Caudate nucleus (tissue), 63 donors: ENCODE measurements at places on chromosomes 4 and X.
A peak's percentile ranks its signal among the peaks of the same experiment; 100 is the strongest.

- no peak for DNase-seq
These were observed 11.4 kb downstream of the FRAS1 start for GRCh38 chr4:78068481-78068880.

DNA sequence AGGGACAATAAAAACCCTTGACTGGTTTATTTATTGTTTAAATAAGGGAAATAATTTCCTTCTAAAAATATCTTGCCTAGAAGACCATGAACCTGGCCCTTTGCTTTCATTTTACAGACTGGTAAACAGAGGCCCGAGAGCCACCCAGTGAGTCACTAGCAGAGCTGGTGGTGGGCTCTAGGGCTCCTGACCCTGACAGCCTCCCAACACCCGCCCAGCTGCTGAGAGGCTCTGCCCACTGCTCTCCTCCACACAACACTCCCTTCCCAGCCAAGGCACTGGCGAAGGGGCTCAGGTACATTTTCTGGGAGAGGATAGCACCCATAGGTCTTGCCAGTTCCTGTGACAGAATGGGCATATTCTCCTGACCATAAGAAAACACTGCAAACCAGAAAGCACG is 18.1 kb upstream of the PPEF2 start:
- DNase-seq: no peak

- DNase-seq: no peak
These were observed 18.6 kb upstream of the CLNK start for GRCh38 chr4:10703156-10703555.

- DNase-seq: no peak
These were observed 221.2 kb downstream of the LDB2 start for GRCh38 chr4:16677001-16677944.

- DNase-seq: no peak
These were observed 8.3 kb upstream of the SPP1 start for GRCh38 chr4:87967193-87967592.

DNA sequence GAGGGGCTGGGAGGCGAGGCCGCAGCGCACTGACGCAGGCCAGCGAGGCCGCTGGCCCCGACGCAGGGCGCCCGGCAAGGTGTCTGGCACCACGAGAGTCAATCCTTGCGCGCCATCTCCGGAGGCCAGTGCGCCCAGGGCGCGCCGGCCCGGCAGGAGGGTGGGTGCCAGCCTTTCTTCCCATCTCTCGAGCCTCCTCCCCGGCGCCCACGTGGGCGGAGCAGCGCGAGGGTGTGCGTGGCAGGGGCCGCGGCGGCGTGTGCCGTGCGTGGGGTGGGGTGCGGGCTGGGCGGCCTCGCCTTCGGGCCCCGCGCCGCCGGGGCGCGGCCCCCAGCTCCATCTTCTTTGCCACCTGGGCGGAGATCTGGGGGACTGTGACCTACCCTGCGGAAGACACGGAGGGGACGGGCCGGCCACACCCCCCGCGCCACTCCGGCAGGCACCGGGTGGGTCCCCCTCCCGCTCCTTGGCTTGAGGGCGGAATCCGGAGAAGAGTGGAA is 877 bp downstream of the JAKMIP1 start:
- no peak for DNase-seq

DNA sequence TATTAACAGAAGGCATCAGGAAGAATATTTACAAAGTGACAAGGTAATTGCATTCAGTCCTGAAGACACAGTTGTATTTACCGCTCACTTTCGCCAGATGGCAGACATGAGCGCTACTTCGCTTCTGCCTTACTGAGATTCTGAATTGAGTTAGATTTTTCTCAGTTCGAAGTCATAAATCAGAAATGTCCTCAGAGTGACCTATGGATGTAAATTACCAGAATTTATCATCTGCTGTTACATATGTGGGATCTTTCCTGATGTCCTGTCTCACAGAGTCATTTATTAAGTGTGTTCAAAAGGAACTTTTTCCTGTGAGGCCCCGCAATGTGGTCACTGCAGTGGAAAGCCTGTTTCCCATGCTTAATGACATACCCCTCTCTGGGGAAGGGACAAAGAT is 97.3 kb upstream of the DCLK2 start:
- peak; percentile 5 for DNase-seq

DNA sequence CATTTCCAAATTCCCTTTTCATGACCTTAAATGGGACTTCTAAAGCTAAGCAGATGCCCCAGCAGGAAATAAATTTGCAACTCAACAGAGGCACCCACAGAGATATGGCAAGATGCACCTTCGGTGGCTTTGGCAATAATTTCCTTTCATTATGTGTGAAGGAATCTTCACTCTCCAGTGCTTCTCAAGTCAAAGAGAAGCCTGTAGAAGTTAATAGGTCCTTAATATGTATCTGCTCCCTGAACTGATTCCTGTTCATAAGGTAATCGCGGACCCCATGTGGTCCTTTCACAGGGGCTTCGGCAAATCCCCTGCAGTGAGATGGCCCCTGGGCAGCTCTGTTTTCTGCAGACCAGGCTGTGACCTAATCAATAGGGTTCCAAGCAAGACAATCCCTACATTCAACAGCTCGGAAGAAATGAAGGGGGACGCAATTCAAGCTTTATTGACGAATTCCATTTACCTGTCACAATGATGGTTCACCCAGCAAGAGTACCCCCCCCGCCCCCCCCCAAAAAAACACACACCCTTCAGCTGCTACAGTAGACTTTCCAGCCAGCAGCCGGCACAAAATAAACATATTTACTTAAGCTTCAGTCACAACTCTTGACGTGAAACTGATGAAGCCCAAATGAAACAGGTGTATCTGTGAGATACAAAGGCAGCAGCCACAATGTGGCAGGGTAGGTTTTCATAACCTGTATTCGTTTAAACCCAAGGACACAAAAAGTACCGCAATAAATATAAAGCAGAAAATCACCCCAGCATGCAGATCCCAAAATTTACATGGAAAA is 35.3 kb downstream of the FAT1 start:
- DNase-seq: no peak

GRCh38 chrX:154043003-154043763 is 23.5 kb upstream of the IRAK1 start:
- no peak for DNase-seq

- no peak for DNase-seq
These were observed 55.9 kb downstream of the NPNT start for GRCh38 chr4:105951198-105951597.

DNA sequence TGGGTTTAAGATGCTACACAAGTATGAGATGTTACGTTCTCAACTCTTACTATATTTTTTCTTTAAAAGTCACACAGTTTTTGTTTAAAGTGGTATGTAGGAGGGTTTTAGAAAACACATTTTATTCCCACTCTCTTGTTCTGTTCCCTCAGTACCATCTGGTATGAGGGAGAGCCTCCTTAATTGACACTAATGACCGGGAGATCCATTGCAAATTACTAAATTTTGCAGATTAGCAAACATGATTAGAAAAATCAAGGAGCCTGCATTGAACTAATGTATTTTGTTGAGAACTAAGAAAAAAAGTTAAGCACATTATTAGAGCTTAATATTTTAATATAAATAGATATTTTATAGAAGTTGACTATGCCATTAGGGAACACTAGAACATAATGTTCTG is 87.3 kb upstream of the UNC5C start:
- no peak for DNase-seq

DNA sequence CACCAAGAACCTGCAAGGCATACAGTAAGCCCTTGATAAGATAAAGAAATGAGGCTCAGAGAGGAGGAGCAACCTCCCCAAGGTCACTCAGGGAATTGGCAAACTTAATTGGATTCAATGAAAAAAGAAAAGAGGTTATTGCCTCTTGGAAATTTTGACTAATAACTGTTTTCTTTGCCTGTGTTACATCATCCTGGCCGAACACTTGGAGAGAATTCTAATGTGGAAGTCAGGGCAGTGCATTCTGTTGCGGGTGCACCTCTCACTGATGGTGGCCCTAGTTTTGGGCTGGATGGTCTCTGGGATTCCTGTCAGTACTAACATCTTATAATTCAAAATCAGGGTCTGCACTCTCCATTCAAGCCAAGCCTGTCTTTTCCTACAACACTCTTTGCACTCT is 186.2 kb upstream of the BCOR start:
- no peak for DNase-seq

DNA sequence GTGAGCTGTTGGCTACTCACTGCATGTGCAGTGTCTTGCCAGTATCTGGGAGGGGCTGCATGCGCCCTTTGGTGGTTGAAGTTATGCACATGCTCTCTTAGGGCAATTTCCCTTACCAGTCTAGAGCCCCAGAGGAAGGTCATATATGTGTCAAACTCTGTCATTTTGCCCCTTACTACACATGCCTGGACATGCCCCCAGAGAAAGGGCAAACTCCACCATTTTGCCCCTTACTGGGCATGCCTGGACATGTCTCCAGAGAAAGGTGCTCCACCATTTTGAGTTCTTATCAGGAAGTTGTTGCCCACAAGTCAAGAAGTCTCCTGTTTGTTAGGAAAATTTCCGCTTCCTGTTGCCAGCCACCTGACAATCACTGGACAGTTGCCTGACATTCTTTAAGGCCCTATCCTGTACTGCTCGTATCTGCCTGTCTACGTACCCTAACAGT is 56.4 kb upstream of the PLAC8 start:
- no peak for DNase-seq

DNA sequence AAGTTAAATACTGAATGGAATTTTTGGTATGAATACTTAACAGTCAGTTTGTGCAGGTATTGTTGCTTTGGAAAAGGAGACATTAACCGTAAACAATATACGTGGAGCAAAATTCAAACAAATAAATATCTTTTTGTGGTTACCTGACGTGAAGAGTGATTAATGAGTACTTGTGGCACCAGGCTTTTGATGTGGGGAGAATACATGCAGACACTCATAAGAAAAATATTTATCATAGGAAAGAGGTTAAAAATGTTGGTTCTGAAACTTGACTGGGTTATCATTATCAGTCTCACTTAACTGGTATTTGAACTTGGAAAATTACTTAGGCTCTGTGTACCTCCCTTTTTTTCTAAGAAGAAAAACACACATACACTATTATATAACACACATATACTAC is 136.4 kb upstream of the NDST4 start:
- DNase-seq: no peak

DNA sequence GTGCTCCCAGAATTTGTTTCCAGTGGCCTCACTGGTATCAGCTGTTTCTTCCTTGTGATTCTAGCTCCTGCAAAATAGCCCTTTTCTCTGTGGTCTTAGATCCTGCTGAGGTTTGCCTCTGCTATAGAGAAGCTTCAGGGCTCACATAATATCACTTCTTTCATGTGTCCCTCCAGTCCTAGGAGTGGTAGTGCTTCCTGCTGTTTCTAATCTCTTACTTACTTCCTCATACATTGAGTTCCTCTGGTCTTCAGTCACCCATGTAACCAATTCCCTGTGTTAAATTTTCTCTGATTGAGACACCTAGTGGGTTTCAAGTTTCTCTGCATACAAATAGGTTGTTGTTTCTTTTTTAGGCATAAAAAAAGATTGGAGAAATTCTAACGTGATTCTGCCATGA is 1567.9 kb downstream of the ARAP2 start:
- DNase-seq: no peak

GRCh38 chr4:87192145-87192919 is 28.1 kb downstream of the KLHL8 start:
- no peak for DNase-seq

- no peak for DNase-seq
These were observed 342.6 kb downstream of the GPM6A start for GRCh38 chr4:175469514-175469913.

DNA sequence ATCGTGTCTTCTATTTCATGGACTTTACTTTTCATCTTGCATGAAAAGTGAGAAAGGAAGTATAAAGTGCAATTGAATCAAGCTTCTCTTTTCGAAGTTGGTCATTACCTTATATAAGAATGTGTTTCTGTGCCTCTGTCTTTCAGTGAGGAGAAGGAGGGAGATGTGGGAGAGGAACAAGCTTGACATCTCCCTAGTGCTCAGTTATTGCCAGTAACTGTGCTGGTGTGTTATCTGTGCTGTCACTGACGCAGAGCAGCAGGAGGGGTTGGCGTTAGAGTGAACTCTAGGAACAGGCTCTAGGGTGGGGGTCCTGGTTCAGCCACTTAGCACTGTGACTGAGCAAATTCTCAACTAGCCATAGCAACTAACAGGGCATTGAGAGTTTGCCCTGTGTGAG is 34.0 kb upstream of the TBC1D9 start:
- no peak for DNase-seq

DNA sequence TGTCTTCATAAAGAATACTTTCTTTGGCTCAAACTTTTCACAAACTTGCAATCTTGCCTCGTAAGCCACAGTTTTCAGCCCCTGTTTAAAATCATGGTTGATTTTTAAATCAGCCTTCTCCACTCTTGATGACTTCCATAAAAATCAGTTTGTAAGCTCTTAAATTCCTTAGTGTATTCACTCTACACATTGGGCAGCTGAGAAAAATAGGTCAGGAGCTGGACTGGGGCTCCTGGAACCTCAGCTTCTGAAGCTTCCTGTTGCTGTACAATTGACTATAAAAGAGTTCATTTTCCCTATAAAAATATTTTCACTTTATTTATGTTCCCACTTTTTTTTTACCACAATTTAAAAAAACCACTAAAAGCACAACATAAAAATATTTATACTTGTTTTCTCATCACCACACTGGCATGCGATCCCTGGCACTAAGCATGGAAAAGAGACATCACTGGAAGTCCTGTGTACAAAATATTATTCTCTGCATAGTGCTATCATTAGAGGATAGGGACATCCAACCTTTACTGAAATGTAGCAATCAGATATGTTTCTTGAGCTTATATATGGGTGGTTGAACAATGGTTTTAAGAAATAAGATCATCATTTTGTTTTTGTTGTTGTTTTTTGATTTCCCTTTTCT is 345.7 kb downstream of the FBXO8 start:
- no peak for DNase-seq

GRCh38 chrX:64456828-64457227 is 61.6 kb upstream of the MTMR8 start:
- DNase-seq: no peak

DNA sequence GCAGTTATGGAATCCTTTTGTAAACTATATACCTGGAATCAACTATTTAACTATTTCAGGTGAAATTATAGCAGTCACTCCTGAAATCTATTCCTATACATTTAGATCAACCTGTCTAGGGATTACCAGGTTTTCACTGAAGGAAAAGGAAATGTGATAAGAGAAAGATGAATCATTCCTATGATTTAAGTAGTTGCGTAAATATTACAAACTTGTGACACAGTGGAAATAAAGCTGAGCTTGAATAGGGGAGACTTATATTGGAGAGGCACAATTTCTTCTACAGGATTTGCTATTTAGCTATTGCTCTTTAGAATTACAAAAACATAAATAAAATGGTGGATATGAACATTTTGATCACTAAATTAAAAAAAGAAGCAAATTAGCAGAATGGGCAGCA is 284.1 kb upstream of the EPHA5 start:
- DNase-seq: no peak

- no peak for DNase-seq
These were observed 163.7 kb upstream of the SPANXC start for GRCh38 chrX:141405853-141406492.

- no peak for DNase-seq
These were observed 296.3 kb downstream of the GALNTL6 start for GRCh38 chr4:172109466-172109865.

GRCh38 chrX:2136848-2137247 is 363.9 kb downstream of the DHRSX start:
- DNase-seq: no peak
